ENCODE measurements at places on chromosomes 7 and 10.

- no peak for DNase-seq
Measured at GRCh38 chr10:111297351-111297848, 220.6 kb downstream of the ADRA2A start.

GRCh38 chr7:111741811-111742240 lies 179.5 kb upstream of the IMMP2L start:
- peak; percentile 90 for DNase-seq

GRCh38 chr7:30920021-30920583 lies 8.4 kb downstream of the AQP1 start:
- DNase-seq = no peak

GRCh38 chr7:155490697-155491628 lies 33.0 kb downstream of the EN2 start:
- DNase-seq = no peak

DNA sequence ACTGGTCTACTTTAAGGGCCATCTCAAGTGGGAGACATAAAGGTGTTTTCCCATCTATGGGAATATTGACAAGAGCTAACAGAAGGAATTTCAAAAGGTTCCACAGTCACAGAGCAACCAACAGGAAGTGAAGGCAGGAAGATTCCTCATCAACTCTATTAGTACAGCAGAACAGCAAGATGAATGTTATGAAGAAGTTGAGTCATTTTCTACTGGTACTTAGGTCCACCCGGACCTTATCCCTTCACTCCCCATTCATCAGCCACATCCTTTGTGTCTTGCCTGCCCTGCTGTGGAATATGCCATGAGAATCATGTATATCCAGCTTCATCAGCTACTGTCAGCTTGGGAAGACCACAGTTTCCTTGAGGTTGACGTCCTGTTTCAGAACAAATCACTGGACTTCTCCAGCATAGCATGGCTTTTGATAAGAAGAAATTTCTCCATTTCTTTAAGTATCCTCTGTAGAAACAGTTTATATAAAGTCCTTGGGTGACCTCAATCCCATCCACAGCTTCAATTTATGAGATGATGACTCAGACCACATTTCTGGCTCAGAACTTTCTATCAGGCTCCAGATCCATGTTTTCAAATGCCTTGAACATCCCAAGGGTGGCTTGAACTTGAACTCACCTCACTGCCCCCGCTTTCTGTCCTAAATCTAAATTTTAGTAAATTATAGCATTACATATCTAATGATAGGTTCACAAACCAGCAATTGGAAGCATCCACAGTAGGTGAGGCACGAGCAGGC lies 84.9 kb upstream of the AGK start:
- no peak for DNase-seq

DNA sequence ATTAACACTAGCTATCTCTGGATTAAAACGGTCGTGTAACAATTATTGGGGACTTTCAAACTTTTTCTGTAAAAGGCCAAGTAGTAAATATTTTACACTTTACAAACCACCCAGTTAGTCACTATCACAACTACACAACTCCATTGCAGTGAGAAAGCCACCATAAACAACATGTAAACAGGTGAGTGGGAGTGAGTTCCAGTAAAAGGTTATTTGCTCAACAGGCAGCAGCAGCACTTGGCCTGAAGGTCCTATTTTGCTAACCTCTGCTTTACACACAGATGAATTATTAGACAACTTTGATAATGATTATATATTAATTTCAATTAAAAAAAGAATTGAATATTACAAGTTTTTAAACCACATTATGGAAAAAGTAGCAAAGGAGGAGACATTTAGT lies 15.8 kb upstream of the AGMO start:
- DNase-seq = no peak

DNA sequence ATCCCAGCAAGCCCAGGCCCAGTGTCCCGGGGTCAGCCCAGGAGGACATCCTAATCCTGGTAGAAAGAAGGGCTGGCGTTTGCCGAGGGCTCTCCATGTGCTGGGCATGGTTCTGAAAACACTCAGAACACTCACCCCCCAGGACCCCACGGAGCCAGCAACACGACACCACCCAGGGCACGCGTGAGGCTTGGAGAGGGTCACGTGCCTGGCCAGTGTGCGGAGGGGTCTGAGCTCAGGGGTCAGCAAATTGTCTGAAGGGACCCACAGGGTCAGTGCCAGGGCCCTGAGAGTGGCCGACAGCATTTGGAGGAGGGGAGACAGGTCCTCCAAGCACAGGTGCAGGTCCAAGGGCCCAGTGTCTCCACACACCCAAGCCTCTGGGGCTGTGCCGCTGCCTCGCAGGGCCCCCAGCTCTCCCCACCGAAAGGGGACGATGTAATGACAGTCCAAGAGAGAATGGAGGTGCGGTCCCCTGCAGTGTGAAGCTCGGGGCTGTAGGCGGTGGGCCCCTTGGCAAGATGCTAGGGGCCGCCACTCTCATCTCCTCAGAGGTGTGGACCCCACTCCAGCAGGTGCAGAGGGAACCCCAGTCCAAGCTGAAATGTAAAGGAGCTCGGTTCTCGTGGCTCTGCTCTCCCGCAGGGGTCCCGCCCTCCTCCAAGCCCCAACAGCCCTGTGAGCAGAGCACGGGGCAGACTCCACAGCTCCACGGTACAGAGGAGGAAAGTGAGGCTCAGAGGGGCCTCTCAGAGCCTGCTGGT lies 7.8 kb downstream of the FOXL3 start:
- no peak for DNase-seq

DNA sequence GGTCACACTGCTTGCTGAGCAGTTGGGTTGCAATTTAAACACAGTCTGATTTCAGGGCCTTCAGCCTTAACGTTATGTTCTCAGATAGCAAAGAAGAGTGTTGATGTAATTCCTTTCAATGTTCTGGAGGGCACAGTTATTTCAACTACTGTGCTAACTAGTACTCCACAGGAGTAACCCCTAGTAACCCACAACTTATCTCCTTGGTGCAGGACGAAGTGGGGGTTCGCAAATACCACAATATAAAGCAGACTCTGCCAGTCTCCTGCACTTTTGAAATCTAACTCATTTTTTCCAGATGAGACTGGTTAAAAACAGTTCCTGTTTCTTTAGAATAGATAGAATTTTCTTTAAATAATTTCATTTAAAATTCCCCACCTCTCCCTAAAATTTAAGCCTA lies 47.1 kb upstream of the NCAPG2 start:
- no peak for DNase-seq

All from choroid plexus epithelial cell (primary cell).